HTR-8/SVneo (cell line): ENCODE measurements at places on chromosomes 3 and 15.
A peak's percentile ranks its signal among the peaks of the same experiment; 100 is the strongest.

DNA sequence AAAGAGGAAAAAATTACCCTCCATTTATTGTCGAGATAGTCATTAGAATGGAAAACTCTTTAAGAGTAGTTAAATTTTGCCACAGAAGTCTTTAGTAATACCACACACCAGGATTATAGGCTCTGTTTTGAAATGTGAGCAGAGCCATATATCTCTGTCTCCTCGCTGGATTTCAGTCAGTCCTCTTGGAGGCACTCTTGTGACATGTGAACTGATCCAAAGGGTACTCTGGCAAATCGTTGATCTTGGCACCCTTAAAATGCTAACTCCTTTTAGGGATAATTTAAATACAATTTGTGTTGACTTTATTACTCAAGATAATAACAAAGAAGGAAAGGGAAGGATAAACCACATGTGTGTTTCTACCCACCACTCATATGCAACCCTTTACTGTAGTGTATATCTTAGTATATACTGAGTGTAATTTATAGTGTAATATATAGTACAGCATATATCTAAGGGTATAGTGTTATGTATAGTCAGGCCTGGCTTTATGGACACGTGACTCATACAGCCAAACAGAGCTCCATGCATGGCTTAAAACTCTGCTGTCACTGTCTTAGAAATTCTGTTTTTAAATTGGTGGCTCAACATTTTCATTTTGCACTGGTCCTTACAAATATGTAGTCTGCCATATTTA is 12.3 kb upstream of the KPNA4 start:
- peak; percentile 30 for DNase-seq

DNA sequence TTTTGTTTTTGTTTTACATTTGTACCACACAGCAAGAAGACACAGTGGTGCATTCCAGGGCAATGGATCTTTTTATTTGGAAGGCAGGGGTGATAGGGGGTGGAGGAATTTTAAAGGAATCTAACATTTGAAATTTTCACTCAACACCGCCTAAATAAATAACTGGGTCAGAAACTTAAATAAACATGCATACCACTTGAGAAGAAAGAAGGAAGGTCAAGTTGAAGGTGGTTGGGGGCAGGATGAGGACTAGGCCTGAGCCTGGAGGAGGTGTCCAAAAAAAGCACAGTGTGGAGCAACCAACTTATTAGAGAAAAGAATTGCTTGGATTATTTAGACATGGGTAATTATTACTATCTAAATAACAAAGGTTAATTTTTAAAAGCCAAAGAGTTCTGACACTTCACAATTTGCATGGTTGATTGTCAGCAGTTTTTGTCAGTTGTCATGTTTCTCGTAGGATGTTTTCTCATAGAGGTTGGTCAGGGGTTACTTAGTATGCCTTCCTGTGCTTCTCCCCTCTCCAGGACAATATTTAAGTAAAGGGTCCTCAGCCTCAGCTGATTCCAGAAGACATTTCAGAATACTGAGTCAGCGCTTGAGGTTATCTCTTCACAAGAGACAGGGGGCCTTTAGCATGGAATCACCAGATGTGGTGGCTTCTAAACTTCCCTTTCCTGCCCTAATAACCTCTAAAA is 173.7 kb upstream of the SLC2A2 start:
- no peak for DNase-seq

DNA sequence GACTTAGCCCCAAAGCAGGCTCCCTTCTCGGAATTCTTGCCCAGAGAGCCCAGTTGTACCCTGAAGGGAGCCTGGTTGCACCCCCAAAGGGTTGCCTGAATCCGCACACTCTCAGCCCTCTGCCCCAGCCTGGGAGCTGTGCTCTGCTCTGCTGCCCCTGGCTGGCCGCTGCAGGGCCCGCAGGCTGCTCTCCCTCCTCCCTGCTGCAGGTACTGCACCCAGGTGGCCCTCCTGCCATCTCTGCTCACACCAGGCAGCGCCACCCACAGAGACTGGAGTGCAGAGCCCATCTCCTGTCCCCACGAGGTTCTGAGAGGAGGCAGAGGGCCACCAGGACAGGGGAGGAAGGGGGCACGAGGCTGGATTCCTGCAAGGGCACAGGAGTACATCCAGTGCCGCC is 134.2 kb upstream of the NSMCE3 start:
- no peak for DNase-seq

DNA sequence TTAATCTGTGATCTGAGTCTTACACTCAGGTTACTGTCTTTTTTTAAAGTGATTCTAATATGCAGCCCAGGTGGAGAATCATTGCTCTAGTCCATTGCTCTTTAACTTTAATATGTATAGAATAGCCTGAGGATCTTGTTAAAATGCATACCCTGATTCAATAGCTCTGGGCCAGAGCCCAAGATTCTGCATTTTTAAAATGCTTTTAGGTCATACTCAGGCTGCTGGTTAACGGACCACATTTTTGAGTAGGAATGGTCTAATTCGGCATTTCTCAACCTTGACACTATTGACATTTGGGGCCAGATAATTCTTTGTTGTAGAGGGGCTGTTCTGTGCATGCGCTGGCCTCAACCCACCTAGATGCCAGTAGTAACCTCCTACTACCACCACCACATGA is 20.9 kb upstream of the FSTL1 start:
- DNase-seq = no peak

DNA sequence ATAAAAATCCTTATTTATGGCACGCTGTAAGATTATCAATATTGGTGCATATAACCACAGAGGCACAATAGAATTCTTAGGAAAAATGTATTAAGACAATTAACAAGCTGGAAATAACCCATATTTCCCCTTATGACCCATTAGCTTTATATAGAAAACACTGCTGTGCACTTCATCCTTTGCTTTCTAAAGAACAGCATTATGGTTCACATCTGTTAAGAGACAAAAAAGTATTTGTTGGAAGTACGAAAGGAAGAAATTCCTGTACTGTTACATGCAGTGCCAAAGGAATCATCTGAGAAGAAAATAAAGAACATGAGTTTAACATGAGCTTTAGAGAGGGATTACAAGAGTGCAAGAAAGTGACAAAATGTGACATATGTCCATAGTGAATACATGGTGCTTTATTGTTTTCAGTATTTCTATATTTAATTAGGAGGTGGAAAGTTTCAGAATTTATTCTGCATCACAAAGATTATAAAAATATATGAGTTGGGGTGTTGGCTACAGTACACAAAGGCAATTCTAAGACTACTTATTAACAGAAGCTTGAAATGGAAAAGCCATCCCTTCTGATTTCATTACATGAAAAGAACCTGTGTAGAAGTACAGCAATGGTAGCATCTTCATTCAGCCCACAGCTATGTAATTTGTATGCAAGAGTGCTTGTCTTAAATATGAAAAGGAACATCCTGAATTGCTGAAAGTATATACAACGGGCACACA is 6.8 kb downstream of the UBE3A start:
- DNase-seq = no peak

DNA sequence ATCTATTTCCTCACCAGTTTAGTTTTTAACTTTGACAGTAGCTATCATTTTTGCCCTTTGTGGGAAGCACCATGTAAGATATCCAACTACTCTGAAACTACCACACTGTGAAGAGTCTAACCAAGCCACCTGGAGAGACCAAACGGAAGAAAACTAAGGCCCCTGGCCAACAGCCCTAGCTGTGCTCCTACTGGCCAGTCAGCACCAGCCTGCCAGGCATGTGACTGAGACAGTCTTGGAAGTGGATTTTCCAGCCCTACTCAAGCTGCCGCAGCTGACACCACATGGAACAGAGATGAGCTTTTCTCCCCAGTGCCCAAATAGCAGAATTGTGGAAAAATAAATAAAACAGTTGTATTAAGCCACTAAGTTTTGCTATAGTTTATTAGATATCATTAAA is 2.9 kb upstream of the TBC1D5 start:
- DNase-seq = no peak

- DNase-seq = peak; percentile 10
These were observed 609 bp downstream of the GOLGA8A start for GRCh38 chr15:34436956-34437442.

DNA sequence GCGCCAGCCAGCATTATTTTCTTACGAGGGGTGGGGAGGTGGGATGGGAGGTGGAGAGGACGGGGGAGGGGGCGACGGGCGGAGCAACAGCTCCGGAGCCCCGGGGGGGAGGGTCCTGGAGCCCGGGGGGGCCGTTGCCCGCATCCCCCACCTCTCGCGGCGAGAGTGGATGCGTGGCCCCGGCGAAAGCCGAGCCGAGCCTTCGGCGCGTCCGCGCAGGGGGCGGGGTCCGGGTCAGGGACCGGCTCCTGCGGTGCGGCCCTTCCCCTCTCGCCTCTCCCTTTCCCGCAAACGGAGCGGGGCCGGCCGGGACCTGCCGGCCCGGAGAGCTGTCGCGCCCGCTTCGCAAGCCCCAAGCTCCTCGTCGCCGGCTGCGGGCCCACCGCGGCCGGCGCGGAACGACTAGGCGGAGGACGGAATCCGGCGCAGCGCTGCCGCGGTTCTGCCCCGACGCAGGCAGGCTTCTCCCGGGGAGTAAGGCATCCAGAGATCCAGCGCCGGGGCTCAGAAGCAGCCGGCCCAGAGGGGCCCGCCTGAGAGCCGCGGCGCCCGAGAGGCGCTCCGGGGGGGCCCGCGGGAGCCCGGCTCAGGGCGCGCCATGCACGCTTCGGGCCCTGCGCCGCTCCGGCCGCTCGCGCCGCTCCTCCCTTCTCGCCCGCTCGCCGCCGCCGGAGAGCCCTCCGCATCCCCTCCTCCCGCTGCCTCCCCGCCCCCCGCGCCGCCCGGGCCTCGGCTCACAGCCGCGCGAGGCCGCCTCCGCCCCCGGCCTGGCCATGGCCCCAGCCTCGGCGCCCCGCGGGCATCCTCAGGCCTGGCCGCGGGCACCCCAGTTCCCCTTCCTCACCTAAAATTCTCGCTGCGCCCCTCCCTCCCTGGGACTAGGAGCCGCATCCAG is 459 bp upstream of the ADCY5 start:
- DNase-seq = peak; percentile 15

- DNase-seq = no peak
These were observed 732 bp downstream of the FAM43A start for GRCh38 chr3:194686414-194686815.

DNA sequence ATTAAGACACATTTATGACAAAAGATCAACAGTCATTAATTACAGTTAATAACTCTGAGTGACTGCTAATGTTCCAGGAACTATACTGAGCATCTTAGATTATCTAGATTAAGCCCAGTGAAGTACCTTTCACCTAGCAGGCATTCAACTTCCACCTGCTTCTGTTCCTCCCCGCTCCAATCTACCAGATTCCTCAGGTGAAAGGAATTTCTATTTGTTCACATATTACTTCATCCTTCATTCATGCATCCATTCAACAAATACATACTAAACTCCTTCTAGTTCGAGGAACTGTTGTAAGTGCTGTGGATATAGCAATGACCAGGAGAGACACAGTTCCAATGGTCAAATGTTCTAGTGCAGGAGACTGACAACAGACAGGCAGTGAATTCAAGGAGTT is 139.3 kb downstream of the FILIP1L start:
- no peak for DNase-seq

DNA sequence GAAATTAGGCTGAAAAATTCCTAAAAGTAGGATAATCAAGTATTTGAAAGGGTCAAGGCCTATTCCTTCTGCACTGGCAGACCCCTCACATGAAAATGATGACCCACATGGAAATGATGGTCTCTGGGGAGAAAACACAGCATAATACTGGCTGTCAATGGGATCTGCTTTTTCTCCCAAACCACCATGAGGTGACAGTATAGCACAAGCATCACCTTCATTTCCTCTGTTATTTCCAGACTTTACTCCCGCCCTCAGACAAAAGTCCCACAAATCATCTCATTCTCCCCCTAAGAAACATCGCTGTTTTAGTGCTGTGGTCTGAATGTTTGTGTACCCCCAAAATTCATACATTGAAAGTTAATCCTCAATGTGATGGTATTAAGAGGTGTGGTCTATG is 161.0 kb downstream of the RSL24D1 start:
- no peak for DNase-seq

DNA sequence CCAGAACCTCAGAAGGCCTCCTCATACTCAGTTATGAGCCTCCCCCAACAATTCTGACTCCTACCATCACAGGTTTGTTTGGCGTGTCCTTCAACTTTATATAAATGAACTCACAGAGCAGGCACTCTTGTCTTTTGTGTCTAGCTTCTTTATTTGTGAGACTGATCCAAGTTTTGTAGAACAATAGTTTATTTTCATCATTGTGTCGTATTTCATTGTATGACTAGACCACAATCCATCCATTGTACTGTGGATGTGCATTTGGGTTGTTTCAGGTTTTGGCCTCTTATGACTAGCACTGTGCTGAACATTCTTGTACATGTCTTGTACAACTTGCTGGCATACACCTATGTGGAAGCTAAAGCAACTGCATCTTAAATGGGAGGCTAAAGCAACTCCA is 292.8 kb upstream of the LYSMD4 start:
- no peak for DNase-seq

DNA sequence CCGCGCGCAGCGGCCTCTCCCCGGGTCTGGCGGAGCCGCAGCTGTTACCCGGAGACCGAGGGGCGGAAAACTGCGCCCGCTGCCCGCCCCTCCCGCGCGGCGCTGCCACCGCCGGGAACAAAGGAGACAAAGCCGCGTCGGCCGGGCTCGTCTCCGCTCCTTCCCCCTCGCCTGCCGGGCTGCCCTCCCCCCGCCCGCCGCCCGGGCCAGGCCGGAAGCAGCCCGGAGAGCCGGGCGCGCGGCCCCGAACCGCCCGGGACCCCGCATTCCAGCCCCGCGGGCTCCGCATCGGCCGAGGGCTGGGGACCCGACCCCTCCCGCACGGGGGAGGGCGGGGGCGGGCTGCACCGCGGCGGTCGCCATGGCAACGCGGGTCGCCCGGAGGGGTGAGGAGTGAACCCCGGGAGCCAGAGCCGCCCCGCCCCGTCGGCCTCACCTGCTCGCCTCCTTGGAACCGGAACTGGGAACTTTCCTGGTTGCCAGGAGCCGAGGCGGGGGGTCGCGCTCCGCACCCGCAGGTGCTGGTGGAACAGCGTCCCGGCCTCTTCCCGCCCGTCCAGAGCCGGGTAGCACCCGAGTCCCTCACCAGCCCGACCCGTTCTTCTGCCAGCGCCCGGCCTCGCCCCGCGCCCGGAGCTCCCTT is 448 bp downstream of the PLXNB1 start:
- DNase-seq = peak; percentile 47

DNA sequence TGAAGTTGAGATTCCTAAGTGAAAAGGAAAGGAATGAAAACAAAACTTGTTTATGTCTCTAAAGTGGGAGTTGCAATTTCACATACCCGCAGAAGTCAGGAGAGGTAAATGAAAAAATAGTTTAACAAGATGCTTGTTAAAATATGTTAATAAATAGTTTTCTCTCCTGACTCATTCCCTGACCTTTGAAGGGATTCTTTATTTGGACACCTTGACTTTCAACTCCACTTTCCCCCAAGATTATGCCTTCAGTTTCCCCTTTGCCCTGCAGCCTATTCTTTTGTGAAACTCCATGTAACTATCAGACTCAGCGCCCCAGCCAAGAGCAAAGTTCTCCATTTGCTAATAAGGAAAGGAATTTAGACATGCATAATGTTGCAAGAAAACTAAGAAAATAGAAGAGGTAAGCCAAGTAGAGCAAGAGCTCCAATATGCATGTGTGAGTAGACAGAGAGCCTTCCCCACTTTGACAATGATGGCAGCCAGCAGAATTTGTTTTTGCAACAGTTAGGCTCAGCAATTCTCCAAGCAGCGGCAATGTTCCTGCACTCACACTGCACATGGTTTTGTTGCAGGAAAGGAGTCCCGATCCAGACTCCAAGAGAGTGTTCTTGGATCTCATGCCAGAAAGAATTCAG is 61.2 kb downstream of the CD200 start:
- no peak for DNase-seq
